ENCODE measurements at places on chromosomes 1 and 21.

- DNase-seq = no peak
Observed at GRCh38 chr1:26017606-26018005, 4.0 kb upstream of the EXTL1 start.

DNA sequence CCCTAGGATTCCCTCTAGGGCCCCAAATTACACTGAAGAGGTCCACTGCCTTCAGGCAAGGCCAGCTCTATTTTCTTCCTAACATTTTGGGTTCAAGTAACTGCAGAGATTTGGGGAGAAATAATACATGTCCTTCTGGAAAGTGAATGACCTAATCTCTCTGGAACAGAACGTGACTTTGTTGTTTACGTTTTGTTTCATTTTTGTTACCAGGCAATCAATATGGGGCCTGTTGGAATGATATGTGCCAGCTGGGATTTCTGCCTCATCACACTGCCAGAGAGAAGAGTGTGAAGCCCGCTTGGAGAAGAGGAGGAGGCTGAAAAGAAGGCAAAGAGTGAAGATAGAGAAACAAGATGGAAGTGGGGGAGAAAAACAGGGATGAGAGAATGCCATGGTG lies 116.7 kb downstream of the FASLG start:
- no peak for DNase-seq

DNA sequence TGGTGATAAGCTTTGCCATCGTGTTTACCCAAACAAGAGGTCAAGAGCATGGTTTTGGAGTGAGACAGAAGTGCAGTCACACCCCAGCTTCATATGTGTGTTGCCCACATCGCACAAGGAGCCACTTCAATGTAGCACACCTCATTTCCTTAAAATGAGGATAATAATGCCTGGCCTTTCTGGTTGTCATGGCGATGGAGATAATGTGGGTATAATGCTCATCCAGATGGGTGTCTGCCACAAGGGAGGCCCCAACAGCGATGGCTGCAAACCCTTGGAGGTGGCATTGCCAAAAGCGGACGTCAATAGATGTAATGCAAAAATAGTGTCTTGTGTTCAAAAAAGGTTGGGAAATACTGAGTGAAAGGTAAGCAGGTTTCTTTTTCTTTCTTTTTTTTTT lies 83.1 kb upstream of the AJAP1 start:
- no peak for DNase-seq

DNA sequence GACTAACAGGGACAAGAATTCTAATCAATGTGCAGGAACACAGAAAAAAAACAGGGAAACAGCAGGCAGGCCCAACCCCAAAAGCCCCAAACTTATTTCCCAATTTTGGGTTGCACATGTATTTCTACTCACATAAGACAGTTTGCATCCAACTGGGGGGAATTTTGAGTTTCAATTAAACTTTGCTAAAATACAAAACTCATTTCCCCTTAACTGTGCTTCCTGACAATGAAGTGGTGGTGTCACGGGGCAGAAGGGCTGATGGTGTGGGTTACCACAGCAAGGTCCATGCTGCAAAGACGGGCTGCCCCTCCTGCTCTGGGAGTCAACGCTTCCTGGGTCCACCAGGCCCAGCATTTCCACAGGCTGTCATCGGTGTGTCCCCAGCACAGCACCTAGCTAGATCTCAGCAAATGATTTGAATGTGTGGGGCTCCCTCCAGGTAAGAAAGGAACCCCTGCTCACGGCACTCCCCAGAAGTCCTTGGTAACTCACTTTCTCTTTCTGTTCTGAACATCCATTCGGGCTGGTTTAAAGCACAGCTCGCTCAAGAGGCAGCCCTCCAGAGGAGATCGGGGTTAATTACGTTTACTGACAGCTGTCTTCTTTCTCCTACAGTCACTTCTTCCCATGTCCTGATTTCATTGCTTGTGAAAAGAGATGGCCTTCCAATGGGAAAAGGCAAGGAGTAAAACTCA lies 27.4 kb downstream of the HIVEP3 start:
- no peak for DNase-seq

- no peak for DNase-seq
Observed at GRCh38 chr1:220655509-220655908, 34.7 kb upstream of the C1orf115 start.

DNA sequence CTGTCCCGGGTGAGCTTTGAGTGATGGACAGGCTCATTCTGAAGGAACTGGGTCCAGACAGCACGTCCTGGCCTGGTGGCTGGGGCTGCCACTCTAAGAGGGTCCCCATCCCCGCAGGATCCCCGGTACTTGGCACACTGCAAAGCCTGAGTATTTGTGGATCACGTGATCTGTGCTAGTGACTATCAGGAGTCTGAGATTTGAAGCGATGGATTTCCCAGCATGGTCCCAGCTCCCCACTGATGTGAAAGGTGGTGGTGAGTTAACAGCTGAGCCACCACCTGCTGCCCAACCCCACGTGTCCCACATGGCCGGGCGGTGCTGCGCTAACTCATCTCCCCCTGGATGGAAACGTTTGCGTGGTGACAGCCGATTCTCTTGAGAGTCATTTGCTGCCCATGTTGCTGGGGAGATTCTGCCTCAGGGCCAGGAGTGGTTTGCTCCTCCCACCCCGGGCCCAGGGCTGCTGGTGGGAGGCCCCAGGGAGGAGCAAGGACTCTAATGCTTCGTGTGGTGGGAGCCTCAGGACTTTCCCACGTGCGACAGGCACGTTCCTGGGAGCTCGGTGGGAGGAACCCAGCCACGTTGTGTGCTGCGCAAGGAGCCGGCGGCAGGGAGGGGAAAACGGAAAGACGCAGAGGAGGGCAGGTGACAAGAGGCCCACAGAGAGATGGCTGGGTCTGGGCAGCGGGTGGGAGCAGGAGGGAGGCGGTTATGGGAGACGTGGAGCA lies 15.1 kb downstream of the FAAP20 start:
- DNase-seq = no peak

DNA sequence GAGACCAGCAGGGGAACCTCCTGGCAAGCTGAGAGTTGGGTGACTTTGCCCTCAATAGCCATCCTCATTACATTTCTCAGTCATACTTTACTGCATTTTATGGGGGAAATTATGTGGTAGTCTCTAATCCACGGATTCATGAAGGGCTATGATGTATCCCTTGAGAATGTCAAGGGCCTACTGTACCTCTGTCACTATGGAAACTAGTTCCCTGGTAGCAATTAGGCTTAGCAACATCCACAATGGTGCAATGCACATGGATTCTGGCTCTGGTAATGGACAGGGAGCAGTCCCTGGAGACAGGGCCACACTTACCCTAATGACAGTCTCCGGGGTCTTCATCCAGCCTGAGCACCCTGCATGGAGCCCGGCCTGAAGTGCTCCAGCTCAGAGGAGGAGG lies 26.5 kb downstream of the LRRN2 start:
- peak; percentile 10 for DNase-seq

DNA sequence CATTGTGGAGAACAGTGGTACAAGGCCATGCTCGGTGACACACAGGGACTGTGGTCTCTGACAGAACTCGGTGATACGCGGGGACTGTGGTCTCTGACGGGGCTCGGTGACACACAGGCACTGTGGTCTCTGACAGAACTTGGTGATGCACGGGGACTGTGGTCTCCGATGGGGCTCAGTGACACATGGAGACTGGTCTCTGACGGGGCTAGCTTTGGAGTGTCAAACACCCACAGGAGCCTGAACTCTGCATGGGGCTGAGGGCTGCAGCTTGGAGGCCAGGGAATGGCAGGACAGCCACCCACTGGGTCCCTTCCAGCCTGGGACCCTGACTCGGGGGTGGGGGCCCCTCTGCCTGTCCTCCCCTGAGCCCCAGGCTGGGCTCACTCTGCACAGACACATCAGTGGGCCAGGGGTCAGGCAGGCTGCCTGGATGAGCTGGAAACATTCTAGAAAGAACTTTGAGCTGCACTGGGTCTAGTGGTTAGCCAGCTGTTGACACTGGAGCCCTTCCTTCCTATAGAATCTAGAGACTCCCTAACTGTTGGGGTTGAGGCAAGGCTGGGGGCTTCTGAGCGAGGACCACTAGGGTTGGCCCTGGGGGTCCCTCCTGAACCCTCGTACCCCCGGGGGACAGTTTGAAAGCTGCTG lies 49.8 kb downstream of the DISP3 start:
- no peak for DNase-seq

GRCh38 chr1:94228640-94229375 lies 8.6 kb downstream of the ARHGAP29 start:
- DNase-seq = peak; percentile 36

GRCh38 chr1:157882580-157882979 lies 41.0 kb upstream of the CD5L start:
- no peak for DNase-seq

- DNase-seq = peak; percentile 34
Observed at GRCh38 chr1:40980453-40981121, 1.1 kb downstream of the CTPS1 start.

GRCh38 chr1:32361674-32362473 lies 411 bp downstream of the FAM229A start:
- DNase-seq = peak; percentile 60

DNA sequence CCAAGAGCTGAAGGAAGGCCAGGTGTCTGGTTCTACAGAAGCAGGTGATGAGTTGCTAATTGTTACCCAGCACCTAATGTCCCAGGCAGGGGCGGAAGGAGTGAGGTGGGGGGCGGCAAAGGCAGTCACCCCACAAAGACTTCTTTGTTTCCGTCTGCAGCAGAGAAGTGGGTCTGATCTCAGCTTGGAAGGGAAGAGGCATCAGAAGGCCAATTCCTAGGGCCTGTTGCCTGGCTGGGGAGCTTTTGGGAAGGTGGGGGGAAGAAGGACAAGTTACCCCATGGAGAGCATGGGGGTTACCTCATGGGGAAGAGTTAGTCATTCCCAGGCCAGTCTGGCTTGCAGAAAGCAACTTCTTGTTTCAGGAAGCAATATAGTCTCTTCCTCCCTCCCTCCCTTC lies 10.9 kb downstream of the IGSF21 start:
- no peak for DNase-seq

DNA sequence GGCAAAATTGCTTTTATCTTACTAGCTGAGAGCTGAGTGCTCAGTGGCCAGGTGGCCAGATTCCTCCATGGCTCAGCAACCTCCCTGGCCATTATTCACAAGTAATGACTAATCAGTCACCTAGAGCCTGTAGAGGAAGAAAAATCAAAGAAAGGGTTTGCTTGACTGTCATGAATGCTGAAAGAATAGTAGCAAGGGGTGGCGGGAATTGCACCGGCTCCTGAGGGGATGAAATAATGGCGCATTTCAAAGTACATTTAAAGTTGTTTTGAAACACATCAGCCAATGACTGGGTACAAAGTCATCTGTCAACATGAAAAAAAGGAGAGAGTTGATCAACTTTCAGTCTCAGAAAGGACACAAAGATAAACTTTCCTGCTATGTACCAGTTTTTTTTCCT lies 99.5 kb downstream of the OMA1 start:
- DNase-seq = peak; percentile 22

DNA sequence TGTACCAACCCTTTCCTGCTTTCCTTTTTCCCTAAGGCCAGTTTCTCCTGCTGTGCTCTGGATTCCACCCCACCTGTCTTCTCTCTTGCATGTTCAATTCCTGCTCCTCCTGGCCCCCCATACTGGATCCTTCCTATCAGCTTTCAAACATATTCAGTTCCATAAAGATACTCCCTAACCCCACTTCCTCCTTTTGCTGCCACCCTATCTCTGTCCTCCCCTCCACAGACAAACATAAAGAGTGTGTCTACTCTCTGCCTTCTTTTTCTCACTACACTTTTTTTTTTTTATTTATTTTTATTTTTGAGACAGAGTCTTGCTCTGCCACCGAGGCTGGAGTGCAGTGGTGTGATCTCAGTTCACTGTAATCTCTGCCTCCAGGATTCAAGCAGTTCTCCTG lies 16.9 kb upstream of the RPF1 start:
- no peak for DNase-seq

- DNase-seq = peak; percentile 43
Observed at GRCh38 chr1:79100385-79100784, 93.9 kb upstream of the ADGRL4 start.

DNA sequence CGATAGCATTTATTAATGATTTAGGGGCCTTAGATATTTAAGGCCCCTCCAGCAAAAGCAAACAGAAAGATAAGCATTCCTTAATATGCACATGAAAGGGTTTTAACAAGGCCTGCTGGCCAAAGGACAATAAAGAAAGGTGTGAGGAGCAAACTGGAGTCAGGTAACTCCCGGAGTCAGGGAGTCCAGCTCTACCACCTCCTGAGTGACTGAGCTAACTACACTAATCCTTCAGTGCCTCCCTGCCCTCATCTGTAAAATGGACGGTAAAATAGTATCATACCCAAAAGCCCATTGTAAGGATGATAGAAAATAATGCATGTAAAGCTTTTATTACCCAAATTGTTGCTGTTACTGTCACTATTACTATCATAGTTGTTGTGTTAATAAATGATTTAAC lies 161.7 kb downstream of the SIPA1L2 start:
- DNase-seq = no peak

DNA sequence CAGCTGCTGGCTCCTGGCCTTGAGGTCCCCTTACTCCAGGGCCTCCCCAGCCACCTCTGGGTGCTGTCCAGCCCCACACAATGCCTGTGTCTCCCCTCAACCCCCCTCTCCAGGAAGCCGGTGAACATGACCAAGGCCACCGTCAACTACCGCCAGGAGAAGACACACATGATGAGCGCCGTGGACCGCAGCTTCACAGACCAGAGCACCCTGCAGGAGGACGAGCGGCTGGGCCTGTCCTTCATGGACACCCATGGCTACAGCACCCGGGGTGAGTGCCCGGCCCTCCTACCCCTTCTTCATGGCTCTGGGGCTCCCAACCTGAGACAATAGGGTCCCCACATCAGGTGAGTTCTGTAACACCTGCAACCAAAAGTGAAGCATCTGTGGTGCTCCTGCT lies 55.4 kb downstream of the PTPRU start:
- DNase-seq = no peak

- DNase-seq = no peak
Observed at GRCh38 chr1:228348708-228349467, 57.7 kb downstream of the TRIM11 start.

GRCh38 chr1:213998785-213999184 lies 11.0 kb downstream of the PROX1 start:
- no peak for DNase-seq

DNA sequence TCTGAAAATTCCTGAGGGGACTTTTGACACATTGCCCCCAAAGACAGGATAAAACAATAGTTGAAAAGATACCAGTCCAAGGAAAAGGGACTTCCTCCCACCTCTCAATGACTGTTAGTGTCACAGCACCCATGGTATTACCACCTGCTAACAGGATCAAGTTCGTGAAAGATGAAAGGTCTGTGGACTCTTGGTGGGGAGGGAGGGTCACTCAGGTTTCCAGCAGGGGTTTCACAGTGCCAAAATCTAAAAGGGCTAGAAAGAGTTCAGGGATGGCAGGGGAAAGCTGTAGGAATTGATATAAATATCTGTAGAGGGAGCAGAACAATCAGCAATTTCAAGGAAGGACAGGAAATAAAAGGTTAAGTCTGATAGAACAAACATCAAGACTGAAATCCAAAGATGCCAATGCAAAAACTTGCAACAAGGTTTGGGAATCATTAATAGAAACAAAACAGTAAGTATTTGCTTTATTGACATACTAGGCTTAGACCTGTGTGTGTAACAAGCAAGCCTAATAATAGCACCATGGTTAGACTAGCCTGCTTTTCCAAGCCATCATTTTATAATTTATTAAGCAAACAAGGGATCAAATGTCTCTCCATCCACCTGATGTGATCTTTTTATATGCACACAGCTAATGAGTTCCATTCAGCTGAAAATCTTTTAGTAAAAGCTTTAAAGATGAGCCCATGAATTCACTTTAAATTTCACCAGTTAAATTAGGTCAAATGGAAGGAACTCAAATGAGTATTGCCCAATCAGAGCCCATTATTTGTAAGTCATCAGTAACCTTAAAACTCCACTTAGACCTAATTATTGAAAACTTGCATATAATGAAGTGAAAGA lies 3.7 kb downstream of the MCL1 start:
- peak; percentile 69 for DNase-seq

Measured in adipocyte (in vitro differentiated cells).